SK-N-DZ (cell line): ENCODE measurements at places on chromosomes 4 and X.

DNA sequence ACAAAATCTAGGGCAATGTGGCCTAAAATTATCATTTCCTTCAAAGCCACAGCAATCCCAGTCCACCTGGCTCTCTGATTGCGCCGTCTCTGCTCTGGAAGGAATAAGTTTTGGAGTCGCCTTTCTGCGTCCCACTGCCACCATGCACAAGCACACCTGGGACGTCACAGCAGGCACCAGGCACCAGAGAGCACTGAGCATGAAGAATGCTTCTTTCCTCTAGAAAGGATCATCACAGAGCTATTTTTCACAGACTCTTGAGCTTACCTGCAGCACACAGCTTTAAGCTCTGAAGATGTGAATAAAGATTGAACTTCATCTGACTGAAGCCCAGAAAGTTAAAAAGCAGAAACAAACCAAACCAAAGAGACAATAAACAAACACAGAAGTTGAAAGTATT lies 170.0 kb upstream of the PPARGC1A start:
- no peak for DNase-seq

GRCh38 chrX:29662759-29663503 lies 552.4 kb upstream of the MAGEB2 start:
- no peak for DNase-seq

DNA sequence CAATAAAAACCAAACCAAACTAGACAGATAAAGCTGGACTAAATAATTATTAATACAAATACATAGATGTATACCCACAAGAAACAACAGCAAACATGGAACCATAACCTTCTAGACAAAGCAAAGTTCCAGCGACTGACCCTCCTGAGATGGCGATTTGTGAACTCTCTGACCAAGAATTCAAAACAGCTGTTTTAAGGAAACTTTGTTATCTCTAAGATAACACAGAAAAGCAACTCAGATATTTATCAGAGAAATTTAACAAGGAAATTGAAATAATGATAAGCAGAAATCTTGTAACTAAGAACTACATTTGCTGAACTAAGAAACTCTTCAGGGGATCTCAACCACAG lies 23.4 kb upstream of the MTHFD2L start:
- DNase-seq = no peak

DNA sequence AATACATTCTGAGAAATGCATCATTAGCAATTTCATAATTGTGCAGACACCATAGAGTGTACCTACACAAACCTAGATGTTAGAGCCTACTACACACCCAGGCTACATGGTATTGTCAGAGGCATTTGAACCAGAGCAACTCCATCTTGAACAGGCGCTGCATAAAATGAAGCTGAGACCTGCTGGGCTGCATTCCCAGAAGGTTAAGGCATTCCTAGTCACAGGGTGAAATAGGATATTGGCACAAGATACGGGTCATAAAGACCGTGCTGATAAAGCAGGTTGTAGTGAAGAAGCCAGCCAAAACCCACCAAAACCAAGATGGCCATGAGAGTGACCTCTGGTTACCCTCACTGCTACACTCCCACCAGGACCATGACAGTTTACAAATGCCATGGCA lies 116.4 kb downstream of the LARP7 start:
- DNase-seq = no peak

DNA sequence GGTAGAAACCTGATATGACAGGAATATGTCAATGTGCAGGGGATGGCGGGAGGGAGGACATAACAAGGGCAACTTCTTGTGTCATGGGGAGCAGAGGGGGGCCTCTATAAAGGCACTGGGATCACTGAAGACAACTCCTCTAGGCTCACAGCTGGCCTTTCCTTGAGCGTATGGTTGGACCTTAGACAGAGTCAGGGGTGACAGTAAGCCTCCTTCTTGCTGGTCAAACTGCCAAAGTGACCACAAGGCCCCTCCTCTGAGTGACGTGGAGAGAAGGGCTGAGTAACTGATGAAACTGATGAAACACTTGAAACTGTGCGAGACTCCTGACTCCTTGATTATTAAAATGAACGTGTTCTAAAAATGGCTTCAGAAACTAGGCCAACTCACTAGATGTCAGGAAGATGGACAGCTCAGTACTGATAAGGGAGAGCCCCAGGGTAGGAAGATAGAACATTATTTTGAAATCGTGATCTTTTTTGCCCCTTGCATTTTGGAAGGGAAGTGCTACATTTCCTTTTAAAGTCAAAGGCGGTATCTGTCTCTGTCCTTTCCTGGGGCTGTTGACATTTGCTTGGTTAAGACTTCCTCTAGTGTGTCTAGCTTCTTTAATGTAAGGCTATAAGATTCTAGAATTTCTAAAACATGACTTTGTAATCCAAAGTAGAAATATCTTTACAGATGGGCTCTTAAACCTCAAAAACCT lies 1.6 kb downstream of the RAB33A start:
- DNase-seq = no peak

DNA sequence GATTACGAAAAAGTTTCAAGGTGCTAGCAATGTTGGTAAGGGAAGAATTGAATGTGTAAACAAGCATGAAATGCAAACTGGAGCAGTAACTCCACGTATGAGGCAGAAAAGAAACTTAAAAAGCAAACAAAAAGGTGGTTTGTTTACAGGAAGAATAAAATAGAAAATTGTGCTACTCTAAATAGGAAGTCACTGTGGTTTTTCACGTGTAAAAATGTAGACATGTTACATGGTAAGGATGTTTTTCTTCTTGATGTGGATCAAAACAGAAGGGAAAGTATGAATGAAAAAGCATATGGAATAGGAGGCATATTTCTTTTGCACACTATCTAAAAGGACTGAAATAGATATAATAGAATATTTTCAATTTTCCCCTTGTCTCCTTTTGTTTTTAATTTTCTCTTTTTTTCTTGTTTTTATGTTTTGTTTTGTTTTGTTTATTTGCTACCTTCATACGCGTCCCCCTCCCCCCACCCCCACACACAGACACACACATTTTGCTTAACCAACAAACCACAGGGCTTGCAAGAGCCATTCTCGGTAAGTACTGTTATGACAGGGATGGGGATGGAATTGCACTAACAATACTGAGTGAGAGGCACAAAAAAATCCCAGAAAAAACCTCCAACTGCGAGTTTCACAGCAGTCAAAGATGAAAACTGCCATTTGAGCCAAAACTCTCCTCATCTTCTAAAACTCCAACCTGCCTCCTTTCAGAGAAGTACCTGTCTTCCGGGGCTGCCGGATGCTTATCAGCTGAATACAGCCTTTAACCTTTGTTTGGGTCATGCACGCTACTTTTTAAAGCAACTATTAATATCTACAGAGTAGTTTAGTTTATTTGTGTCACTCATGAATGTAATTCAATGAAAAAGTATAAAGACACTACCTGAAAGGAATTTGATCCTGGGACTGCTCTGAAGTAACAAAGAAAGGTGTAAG lies 135.8 kb downstream of the IL15 start:
- DNase-seq = no peak

DNA sequence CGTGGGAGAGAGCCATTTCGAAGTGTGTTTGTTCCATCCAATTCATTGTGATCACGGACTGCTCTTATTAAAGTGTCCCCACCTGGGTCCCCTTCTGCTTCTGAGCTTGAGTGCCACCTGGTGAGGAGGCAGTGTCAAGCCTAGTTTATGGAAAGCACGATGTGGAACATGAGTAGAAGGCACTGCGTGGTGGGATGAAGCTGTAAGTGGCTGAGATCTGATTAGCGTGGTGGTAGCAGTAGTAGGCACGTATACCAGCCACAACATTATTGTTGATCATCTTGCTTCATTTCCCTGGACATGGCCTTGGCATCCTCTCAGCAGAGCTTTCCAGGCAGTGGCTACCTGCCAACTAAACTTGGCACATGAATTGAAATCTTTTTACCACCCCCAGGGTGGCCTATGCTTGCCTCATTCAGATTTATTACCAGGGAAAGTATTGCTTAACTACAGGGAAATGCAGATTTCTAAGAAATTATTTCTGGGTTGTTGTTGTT lies 46.4 kb downstream of the GPAT3 start:
- no peak for DNase-seq

DNA sequence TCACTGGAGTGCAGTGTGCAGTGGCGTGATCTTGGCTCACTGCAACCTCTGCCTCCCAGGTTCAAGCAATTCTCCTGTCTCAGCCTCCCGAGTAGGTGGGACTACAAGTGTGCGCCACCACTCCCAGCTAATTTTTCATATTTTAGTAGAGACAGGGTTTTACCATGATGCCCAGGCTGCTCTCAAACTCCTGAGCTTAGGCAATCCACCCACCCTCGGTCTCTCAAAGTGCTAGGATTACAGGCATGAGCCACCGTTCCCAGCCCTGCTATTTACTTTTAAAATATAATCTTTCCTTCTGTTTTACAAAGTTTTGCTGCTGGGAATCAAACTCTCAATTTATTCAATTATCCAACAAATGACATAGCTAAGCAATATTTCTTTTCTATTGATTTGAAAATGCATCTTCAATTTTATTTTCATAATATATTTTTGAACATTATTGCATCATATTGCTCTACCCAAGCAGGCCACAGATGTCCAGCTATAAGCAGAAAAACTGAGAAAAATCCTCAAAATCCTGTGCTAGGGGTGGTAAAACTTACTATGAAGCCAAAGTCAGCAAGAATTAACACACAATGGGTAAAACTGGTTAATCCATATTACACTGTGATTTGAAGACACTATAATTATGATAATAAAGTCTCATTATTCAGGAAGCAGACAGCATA lies 5.2 kb downstream of the TIFA start:
- no peak for DNase-seq

DNA sequence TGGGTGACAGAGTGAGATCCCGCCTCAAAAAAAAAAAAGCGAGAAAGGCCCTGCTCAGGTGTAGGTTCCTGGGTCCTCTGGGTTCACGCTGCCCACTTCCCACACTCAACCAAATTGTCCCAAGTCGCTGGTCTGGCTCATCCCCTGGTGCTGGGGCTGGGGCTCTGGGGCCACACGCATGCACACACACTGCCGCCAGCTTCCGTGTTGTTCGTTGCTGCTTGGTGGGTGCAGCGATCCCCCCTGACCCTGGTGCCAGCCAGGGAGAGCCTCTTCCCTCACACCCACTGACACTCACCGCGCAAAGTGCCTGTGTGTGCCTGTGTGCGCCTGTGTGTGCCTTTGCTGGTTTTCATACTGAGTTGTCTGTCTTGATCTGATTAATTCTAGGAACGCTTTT lies 124.1 kb upstream of the NKX1-1 start:
- no peak for DNase-seq

DNA sequence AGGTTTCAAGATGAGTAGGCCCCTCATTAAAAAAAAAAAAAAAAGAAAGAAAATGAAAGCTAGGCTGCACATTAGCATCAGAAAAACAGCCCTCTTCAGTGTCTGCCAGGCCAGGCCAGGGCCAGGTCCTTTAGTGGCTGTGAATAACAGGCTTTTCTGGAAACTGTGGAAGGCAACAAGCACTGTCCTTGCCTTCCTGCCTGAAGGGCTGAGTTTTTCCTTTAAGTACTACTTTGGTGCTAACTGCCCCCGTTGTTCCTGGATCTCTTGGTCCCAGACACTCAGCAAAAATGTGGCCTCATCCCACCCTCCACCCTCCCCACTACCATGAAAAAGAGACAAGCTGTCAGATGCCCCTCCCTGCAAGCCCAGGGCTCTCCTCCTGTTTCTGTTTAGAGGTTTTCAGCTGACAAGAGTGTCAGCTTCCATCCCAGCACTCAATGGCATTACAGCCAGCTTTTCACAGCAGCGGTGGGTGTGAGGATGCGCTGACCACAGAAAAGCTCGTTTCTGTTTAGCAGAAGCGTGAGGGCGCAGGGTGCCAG lies 174.2 kb downstream of the NHS start:
- no peak for DNase-seq

DNA sequence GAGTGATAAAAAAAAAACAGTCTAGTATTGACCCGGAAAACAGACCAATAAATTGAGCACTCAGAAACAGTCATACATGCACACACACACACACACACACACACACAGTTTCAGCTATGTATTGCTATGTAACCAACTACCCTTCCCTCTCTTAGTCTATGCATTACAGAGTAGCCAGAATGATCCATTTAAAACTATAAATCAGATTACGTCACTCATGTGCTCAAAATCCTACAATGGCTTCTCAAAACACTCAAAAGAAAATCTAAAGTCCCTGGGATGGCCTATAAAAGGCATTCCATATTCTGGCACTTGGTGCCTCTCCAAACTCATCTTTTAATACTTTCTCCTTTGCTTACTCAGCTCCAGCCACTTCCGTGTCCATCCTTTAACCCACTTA lies 46.5 kb upstream of the ZIC3 start:
- DNase-seq = no peak

- no peak for DNase-seq
Observed at GRCh38 chrX:151085207-151085606, 91.2 kb upstream of the GPR50 start.

DNA sequence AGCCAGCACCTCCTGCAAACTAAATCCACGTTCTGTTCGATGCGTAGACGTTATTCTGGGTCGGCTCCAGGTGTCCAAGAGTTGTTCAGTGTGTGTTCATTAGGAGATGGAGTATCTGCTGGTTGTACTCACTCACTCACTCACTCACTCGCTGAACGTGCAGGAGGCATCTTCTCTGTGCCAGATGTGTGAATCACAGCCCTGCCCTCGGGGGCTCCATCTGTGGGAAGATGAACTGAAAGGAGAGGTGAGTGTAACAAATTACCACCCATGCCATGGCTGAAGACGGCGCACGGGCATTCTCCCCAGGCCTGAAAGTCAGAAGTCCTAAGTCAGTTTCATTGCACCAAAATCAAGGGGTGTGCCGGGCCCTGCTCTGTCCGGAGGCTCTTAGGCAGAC lies 16.1 kb downstream of the NSG1 start:
- DNase-seq = no peak

- peak; percentile 36 for DNase-seq
Observed at GRCh38 chrX:39195156-39195555, 393.9 kb downstream of the MID1IP1 start.
